ENCODE measurements at places on chromosomes 3 and 15.

DNA sequence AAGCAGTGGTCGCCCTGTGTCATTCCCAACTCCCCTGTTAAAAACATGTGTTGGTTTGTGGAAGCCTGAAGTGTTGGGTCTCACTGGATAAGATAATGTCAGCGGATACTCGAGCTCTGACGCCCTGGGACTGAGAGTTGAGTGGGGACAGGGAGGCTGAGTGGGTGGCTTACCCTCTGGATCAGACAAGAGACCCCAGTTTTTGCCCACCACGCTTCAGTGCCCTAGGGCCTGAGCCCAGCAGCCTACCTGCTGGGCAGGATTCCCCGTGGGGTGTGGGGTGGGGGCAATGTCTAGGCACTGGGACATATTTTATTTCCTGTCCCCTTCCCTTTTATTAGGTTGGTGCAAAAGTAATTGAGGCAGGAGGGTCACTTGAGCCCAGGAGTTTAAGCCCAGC, 75.0 kb downstream of the SMAD6 start:
- DNase-seq: no peak

- no peak for DNase-seq
Observed at GRCh38 chr3:126558336-126559071, at the start of gene C3orf22. Gene C3orf22, minus strand, starts transcription at chr3:126558932. Its CDS starts 5,542 bp downstream, at chr3:126553390.

DNA sequence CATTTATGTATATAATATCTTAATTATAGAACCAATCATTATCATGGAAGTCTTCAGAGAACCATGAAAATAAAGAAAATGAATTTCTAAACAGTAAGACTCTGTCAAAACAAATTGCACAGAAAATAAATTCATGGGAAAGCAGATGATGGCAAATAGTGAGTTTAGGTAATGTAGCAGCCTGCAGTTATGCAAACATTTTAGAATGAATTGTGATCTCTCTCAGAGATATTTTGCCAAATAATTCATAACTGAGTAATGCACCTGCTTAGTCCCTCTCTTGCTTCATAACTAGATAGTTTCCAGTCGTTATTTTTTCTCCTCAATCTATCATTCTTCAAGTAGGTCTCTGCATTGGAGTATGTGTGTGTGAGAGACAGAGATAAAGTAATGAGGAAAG, 492.7 kb upstream of the THBS1 start:
- DNase-seq: no peak

DNA sequence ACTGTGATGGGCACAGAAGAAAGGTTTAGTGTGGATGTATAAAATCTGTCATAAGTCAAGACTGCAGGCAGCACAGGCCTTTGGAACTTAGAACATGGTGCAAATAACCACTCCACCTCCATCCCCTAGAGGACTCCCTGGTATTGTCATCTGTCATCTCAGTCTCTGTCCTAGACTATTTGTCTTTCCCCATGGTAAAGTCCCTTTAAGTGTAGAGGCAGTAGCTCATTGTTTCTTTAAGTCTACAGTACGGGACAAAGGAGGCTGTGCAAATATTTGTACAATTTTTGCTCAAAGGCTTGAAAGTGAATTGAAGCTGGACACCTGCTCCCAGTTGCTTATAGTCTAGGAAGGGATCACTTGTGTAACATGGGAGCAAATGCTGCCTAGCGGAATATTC, 3.2 kb upstream of the PXYLP1 start:
- DNase-seq: no peak

GRCh38 chr3:178646186-178646862, 110.1 kb downstream of the KCNMB2 start:
- no peak for DNase-seq

DNA sequence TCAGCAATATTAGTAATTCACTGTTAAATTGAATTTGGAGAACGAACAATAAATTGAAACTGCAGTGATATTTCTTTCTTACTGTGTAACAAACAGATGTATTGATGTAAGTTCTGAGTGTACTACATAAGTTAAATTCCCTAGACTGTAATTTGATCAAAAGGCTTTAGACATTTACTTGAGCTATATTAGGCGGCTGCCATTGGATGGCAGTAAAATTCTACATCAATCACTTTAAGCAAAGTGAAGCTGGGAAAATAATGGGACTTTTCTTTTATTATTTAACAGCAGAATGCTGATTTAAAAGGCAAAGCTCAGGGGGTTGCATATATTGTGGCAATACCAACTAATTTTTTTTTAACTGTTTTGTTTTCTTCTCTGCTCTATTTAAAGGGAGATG, 212.6 kb upstream of the PLSCR5 start:
- DNase-seq: peak; percentile 35

- DNase-seq: no peak
Observed at GRCh38 chr3:87855616-87856015, 203.2 kb downstream of the CGGBP1 start.

- DNase-seq: no peak
Observed at GRCh38 chr3:187875863-187876262, 130.6 kb upstream of the BCL6 start.

DNA sequence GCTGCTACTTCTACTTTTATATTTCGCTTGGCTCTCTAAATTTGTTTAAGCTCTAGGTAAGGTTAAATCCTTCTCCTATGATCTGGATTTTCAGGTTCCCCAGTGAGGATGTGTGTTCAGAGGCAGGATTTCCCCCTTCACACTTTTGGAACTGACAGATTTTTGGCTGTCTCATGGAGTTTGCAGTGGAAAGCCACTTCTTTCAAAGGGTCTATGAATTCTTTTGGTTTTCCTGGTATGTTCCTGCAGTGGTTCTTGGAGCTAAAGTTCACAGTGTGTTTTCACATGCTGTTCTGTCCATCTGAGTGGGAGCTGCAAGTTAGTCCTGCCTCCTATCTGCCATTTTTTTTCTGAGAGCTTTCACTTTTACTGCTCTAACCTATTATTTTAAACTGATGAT, 21.6 kb upstream of the TIGIT start:
- no peak for DNase-seq

DNA sequence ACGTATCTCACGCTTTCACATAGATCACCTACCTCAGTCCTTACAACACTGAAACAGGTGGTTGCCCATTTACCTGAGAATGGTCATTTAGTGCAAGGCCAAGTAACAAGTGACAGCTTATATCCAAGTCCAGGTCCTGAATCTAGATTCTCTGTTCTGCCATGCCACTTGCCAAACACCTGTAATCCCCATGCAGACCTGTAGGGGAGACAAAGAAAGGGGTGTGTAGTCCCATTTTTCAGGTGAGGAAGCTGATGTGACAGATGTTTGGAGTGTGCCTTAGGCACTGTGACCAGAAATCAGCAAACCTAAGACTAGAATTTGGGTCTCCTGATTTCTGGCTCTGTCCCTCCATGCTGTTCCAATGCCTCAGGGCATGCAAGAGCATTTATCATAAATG, 12.7 kb downstream of the ZNF35 start:
- peak; percentile 36 for DNase-seq

DNA sequence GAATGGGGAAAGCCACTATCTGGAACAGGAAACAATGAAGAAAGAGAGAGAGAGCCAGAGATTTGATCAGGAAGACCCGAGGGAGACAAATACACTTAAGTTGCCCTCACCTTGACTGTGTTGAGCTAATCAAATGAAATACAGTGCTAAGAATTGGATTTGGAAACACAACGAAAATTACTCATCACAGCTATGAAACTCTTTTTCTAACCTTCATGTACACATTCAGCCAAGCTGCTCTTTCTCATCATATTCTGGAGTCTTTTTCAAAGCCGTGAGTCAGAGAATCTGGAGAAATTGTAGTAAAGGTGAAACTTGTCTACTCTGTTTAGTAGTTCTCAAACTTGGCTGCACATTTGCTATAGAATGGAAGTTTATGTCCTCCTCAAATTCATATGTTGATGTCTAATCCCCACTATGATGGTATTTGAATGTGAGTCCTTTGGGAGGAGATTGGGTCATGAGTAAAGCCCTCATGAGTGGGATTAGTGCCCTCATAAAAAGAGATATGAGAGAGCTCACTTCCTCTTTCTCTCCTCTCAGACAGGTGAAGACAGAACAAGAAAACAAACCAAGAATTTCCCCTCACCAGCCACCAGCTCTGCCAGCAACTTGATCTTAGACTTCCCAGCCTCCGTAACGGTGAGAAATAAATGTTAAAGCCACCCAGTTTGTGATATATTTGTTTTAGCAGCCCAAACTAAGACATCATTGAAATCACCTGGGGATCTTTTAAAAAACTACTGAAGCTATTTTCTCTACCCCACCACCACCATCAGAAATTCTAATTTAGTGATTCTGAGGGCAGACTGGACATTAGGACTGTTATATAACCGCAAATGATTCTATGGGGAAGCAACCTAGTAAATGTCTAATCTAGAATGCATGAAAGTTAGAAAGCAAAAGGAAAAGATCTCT, 143.6 kb upstream of the GRM7 start:
- no peak for DNase-seq

DNA sequence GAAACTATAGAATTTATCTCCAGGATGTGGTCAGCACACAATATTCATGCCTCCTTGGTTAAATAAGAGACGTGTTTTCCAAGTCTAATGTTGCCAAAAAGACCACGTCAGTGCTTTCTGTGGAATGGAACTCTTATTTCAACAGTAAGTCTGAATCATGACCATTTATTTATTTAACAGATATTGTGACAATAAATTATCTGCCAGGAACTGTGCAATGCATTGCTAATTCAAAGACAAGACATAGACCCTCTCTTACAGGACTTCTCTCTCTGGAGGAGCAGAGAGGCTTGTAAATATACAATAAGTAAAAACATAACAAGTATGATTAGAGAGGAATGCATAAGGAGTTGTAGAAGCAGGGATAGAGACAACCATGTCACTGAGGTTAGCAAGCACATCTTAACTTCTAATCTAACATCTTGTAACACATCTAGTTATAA, 227.5 kb downstream of the DTWD1 start:
- DNase-seq: no peak

GRCh38 chr3:10290481-10291176, 2.1 kb downstream of the GHRL start:
- no peak for DNase-seq

DNA sequence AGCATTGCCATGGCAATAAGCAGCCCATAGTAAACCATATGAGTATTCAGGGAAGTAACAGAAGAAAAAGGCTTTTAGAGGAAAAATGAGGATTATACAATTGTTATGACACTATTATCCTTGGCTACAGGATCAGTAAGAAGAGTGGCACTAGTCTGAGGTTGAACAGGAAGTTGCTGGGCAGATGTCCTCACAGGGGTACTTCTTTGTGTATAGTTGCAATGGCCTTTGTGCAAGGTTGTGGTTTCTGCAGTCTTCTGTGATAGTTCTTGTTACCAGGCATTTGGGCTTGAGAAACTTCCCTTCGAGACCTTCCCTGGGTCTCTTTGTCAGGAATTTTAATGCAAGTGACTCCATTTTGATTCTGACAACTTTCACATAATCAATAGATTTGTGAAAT, 100.6 kb upstream of the ATP11B start:
- no peak for DNase-seq

- DNase-seq: no peak
Observed at GRCh38 chr15:87973501-87974215, 282.9 kb downstream of the NTRK3 start.

DNA sequence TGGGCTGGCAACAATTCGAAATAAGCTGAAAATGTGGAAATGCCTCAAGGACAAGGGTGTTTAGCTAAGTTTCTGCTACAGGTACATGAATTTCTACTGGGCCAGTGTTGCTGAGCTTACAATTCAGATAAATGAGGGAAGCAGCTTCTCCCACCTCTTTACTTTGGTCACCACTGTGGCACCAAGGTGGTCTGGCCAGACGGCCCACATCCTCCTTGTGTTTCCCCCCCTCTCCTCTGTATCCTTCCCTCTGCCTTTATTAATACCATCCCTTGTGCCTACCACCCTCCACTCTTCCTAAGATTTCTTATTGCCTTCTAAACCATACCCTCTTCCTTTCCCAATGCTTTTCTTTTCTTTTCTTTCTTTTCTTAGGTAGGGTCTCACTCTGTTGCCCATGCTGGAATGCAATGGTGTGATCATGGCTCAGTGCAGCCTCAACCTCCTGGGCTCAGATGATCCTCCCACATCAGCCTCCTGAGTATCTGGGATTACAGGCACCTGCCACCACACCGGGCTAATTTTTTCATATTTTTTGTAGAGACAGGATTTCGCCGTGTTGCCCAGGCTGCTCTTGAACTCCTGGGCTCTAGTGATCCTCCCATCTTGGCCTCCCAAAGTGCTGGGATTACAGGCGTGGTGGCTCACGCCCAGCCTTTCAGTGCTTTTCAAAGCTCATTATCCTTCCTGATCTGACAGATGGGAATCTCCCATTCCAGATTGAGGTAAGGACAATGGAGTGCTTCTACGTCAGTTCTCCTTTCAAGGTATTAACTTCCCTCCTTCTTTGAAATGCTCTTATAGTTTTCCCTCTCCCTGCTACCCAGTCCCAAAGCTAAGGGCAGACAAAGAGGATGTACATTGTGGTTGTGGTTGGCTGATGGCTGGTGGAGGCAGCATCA, 14.8 kb downstream of the ANXA2 start:
- no peak for DNase-seq

DNA sequence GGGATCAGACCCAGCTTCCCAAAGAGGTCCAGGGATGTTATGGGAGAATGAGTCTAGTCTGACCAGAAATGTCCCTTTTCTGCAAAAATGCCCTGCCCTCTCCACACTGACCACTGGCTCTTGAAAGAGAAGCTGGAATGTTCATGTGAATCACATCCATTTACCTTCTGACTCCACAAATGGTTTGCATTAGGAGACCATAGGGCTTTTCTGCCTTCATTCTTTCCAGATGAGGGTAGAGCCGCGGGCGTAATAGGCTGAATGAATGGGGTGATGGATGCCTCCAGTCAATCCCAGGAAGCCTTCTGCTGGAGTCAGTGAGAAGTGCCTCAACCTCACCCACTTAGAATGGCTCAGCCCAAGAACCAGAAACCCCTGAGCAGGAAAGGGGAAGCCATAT, 47.2 kb upstream of the IREB2 start:
- no peak for DNase-seq

DNA sequence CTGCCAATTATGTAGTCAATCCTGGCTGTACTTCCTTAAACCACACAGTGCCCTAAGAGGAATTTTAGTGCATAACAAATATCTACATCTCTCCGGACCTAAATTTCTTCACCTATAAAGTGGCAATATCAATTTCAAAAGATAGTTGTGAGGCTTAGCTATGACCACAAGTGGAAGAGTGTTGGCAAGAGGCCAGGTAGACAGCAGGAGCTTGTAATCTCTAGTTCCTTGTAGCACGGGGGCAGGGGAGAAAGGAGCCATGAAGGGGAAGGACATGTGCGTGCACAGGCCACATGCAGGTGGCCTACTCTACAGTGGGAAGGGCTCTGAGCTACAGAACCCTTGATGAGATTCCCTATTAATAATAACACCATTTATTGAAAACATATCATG, 269.7 kb downstream of the ABHD5 start:
- DNase-seq: peak; percentile 3
